ENCODE measurements at places on chromosomes 11 and 22.
A peak's percentile ranks its signal among the peaks of the same experiment; 100 is the strongest.

DNA sequence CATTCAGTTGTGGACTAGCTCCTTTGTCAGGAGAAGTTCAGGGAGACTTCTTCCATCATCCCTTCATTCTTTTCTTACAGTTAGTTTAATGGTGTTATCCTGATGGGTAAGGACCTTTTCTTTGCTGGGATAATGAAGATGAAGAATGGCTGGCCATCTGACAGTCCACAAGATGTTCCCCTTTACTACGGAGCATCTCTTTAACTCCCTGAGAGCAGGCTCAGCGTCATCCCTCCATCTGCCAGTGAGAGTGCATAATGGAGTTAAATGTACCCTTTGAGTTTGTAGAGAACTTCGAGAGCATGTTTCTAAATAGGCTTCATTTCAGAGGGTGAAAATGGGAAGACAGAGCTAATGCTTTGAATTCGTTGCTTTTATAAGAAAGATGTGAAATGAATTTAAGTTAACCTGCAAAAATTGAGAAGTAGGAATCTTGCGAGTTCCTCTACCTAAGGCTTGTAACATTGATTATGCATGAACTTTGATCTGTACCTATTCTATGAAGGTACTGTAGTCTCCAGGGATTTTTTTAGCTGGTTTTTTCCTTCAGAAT lies 1.7 kb downstream of the EP300 start:
- DNase-seq: peak; percentile 13

GRCh38 chr22:49545606-49546005 lies 282.1 kb downstream of the BRD1 start:
- DNase-seq: no peak

- DNase-seq: no peak
These were observed 25.0 kb upstream of the ACR start for GRCh38 chr22:50713008-50713385.

GRCh38 chr11:48052183-48053044 lies 72.1 kb downstream of the PTPRJ start:
- DNase-seq: no peak

DNA sequence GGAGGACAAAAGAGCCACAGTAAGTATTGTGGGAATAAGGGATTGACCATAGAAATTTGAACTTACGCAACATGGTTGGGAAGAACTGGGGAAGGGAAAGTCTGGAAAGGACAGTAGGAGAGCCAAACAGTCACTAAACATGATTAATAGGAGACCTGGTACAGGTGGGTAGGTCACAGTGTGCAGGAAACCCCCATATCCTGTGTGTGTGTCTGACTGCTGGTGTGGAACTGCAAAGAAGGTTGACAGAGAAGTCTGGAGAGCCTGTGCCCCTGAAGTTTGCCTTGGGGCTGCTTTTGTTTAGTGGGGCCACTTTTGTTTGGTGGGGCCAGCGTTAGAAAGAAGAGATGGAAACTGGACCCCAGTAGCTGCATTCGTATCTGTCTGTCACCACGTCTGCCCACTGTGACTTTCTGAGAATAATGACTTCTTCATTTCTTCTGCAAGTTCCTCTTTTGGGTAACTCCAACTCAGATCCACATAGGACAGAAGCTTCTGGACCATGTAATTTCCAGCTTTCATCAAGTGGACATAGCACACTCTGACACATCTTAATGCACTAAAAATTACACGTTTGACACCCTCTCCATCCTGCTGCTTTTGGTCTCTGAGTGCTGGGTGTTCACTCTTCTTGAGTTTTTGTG lies 126.8 kb upstream of the RAG2 start:
- DNase-seq: no peak

GRCh38 chr22:27842201-27842600 lies 40.6 kb upstream of the MN1 start:
- no peak for DNase-seq

DNA sequence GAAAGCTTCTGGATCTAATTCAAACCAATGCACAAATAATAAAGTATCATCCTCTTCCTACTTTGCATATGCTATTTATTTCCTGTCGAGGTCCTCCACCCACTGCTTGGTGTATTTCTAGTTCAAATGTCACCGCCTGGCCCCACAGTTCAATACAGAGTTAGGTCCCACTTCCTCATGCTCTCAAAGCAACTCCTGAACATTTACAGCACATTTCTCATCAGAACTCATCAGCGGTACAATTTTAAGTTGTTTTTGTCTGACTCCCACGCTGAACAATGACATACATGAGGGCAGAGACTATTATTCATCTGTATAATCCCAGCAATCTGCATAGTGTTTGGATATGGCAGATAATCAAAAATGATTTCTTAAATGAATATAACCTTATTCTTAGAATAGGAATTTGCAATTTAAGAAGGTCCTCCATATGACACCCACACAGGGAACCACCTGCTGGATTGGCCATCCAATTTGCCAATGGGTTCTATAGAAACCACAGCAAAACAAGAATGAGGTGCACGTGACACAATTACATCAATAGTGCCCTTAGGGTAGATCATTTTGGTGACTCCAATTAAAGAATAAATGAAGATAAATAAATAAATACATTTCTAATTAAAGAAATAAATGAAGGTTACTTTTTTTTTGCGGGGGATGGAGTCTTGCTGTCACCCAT lies 54.2 kb downstream of the SLC25A17 start:
- DNase-seq: no peak

DNA sequence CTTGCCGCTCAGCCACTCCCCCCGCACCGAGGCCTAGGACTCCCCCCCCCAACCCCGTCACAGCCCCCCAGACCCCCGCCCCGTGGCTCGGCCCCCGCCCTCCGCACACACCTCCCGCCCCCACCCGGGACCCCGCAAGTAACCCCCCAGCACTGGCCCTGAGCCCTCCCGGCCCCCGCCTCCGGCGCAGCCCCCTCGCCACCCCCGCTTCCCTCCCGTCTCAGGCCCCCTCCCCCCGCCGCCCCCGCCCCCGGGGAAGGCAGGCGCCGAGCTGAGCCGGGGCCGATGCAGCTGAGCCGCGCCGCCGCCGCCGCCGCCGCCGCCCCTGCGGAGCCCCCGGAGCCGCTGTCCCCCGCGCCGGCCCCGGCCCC lies 1.5 kb downstream of the SHANK3 start:
- DNase-seq: no peak

- no peak for DNase-seq
These were observed 221.4 kb downstream of the TENM4 start for GRCh38 chr11:79219186-79220045.

DNA sequence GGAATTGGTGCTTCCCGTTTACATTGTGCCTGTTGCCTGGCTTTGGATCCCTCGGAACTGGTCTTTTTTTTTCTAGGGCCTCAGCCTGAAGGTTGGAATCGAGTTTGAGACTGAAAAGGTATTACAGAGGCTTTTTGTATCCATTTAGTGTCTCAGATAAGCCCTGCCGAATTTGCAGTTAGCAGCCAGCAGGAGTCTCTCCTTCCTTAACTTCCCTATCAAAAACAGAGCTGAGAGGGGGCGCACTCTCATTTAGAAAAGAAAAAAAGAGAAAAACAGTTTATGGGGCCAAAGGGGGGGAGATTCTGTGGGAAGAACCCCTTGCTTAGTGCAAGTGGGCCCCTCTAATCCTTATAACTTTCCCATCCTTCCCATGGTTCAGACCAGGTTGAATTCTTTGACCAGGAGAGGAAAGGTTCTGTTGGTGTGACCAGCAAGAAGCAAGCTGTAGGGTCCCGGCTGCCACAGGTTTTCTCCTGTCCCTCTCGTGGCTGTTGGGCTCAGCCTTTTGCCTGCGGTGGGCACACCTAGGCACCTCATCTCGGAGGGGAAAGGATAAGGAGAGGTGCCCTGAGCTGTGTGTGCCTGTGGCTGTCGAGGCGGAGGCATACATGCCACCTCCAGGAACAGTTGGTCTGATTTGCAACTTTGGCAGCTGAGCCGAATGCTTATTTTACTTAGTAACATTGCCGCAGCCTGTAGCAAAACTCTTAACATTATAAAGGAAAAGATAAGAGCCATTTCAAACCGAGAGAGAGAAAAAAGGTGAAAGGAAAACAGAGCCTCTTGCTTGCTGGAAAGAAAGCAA lies 565.0 kb upstream of the CNTN5 start:
- DNase-seq: no peak

GRCh38 chr11:73099512-73100266 lies 42.4 kb downstream of the FCHSD2 start:
- no peak for DNase-seq
